Large intestine (tissue), 12 donors: ENCODE measurements at places on chromosomes 2 and 18.
A peak's percentile ranks its signal among the peaks of the same experiment; 100 is the strongest.

- no peak for DNase-seq
These were observed 61.1 kb upstream of the ACYP2 start for GRCh38 chr2:54054271-54054670.

- DNase-seq: no peak
These were observed 87.7 kb downstream of the SPTBN1 start for GRCh38 chr2:54543733-54544396.

- no peak for DNase-seq
These were observed 278.7 kb upstream of the PXDN start for GRCh38 chr2:2022941-2023586.

DNA sequence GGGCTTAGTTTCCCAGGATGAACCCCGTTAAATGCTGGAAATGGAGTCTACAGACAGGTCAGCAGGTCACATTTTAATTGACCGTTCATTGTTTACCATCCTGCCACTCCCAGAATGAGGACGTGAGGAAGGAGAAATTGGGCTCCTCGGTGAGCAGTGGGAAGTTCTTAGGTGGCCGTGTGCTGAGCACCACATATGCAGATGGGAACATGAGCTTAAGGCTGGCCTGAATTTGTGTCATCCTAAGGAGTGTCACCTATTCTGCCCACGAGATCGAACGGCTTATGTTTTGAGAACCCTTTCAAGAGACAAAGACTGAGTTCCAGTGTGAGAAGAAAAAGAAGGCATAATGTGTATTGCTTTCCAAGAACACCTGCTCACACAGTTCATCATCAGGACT lies 234.4 kb upstream of the PXDN start:
- no peak for DNase-seq

DNA sequence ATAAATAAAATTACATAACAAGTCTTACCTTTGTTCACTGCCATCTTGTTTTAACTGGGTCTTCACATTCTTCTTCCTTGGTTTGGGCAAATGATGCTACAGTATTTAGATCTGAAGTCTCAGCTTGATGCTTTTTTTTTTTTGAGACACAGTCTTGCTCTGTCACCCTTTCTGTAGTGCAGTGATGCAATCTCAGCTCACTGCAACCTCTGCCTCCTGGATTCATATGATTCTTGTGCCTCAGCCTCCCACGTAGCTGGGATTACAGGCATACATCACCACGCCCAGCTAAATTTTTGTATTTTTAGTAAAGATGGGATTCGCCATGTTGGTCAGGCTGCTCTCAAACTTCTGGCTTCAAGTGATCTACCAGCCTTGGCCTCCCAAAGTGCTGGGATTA lies 53.2 kb upstream of the MAT2A start:
- no peak for DNase-seq

GRCh38 chr2:64402876-64403275 lies 51.1 kb upstream of the LGALSL start:
- peak; percentile 44 for DNase-seq

DNA sequence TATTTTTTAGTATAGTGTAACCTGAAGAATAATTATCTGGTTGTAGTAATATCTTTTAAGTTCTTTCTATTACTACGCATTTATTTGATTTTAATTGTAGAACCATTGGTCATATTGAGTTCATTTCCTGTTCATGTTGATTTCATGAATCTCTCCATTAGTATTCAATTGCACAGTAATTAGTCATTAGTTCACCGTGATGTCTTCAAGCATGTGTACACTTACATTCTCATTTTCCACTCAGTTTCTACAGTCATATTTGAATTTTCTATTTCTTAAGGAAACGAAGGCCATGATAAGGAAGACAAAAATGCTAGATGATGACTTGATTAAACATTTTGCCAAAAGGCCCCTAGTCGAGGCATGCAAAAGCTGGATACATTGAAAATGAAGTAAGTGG lies 333.7 kb upstream of the FANCL start:
- no peak for DNase-seq

DNA sequence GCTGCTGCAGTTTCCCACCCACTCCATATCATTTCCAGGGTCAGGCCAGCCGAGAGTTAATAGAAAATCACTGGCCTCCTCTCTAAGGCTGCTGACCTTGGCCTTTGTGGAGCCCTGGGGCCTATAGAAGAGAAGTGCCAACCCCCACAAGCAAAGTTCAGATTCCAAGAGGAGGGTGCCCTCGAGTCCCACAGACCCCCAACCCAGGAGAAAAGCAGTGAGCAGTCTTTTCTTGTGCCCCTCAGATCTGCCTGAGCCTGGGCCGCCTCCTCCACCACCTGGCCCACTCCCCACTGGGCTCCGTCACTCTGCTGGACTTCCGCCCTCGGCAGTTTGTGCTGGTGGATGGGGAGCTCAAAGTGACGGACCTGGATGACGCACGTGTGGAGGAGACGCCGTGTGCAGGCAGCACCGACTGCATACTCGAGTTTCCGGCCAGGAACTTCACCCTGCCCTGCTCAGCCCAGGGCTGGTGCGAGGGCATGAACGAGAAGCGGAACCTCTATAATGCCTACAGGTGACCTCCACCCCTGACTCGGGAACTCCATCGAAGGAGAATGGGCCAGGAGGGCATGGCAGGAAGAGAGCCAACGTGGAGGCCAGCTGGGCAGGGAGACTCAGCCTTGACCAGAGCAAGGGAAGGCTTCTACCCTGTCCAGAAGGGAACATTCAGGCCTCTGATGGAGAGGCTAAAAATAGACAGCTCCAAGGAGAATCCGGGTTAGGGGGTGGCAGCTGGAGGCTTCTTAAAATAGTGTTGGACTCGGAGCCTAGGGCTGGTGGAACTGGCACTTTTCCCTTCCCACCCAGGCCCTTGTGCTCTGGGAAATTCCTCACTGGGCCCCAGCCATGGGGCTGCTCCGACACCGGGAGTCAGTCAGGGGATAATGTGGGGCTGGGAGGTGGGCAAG lies 6.2 kb downstream of the PKDCC start:
- DNase-seq: peak; percentile 55

DNA sequence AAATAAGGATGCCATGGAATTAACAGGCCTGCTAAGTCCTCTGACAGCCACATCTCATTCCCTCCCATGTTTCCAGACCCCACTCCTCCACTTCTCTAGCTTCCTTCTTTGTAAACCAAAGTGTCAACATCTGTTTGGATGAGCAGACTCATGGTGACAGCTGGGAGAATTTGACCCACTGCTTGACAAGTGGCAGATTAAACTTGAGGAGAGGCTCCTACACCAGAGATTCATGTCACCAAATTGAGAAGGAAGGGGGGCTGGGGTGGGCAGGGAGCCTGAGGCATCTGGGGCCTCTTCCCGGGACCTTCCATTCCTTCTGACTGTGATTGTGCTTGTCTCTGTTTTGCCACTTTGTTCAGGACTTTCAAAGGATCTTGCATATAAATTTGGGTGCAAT lies 41.0 kb upstream of the IGFBP5 start:
- no peak for DNase-seq

- DNase-seq: no peak
These were observed 187.3 kb downstream of the CAMKMT start for GRCh38 chr2:44549099-44549471.

DNA sequence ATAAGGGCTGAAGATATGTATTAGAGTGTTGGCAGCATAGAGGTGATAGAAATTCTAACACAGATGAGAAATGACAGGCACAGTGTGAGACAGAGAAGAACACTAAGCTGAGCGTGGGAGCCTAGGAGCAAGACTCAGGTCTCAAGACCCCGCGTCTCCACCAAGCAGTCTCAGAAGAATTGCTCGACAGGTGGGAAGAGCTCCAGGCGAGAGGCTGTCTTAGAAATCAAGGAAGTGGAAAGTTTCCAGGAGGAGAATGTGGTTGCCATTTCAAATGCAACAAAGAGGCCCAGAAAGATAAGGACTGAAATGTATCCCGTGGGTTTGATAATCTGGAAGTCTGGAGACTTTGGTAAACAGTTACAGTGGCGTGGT lies 31.5 kb upstream of the CAB39 start:
- DNase-seq: no peak

- peak; percentile 67 for DNase-seq
These were observed 1.8 kb downstream of the REL start for GRCh38 chr2:60882971-60883753.

DNA sequence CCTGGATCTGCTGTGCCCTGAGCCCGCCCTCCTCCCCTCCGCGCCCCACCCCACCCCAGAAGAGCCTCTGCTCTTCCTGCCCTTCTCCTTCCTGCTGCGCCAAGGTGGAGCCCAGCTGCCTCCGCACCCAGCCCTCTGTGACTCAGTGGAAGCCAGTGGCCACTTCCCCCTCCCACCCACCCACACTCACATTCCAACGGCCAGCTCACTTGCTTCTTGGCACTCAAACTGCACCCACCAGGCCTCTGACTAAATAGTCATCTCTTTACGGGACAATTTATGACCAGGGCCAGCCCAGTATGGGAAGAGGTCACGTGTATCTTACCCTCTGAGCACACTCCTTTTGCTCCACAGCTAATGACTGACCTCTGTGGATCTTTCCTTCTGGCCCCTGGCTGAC lies 150.4 kb upstream of the SLC1A4 start:
- no peak for DNase-seq

GRCh38 chr2:109298851-109299250 lies 169.8 kb downstream of the SH3RF3 start:
- DNase-seq: no peak

GRCh38 chr2:168602846-168603401 lies 146.9 kb downstream of the CERS6 start:
- no peak for DNase-seq

- DNase-seq: no peak
These were observed 11.7 kb downstream of the ALLC start for GRCh38 chr2:3669656-3670055.

DNA sequence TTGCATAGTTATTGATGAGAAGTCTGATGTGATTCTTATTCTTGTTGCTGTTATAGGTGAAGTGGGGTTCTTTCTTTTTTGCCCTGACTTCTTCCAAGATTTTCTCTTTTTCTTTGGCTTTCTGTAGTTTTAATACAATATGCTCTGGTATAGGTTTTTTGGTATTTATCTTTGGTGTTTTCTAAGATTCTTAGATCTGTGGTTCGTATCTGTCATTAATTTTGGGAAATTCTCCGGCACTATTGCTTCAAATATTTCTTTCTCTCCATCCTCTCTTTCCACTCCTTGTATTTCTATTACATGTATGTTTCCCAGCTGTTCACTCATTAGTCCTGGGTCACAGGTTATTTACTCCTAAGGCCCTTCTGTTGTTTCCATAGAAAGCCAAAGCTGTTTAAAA lies 43.8 kb downstream of the SKA1 start:
- DNase-seq: no peak

DNA sequence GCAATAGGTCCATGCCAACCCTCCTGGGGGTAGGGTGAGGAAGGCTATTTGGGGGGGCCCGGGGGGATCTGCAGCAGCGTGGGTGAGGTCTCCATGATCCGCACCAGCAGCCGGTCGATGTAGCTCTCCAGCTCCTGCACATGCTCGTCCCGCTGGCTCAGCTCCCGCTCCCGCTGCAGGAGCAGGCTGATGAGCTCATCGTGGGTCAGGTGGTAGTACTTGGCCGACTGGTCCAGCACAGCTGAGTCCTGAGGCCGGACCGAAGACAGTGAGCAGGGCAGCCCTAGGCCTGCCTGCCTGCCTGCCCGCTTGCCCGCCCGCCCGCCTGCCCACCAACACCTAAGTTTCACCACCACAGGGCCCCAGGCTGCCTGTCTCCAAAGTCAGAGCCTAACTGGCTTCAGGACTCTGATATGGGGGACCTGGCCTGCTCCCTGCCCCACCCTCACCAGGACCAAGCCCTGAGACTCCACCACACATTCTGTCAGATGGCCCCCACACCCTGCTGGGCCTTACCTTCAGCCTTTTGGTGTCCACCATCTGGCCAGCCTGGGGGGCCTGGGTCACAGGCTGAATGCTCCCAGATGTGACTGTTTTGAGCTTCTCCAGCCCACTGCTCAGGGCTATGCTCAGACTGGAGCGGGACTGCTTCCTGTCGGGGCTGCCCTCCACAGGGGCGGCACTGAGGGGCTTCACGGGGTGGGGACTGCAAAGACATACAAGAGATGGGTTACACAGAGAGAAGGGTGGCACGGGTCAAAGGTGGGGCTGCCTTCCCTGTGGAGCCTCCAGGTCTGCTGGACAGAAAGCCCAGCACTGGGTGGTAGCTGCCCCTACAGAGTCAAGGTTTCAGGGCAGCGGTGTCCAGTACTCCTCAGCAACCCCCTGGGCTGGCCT lies 4.2 kb upstream of the SFXN5 start:
- DNase-seq: no peak
